ENCODE measurements at places on chromosomes 1 and 21.

DNA sequence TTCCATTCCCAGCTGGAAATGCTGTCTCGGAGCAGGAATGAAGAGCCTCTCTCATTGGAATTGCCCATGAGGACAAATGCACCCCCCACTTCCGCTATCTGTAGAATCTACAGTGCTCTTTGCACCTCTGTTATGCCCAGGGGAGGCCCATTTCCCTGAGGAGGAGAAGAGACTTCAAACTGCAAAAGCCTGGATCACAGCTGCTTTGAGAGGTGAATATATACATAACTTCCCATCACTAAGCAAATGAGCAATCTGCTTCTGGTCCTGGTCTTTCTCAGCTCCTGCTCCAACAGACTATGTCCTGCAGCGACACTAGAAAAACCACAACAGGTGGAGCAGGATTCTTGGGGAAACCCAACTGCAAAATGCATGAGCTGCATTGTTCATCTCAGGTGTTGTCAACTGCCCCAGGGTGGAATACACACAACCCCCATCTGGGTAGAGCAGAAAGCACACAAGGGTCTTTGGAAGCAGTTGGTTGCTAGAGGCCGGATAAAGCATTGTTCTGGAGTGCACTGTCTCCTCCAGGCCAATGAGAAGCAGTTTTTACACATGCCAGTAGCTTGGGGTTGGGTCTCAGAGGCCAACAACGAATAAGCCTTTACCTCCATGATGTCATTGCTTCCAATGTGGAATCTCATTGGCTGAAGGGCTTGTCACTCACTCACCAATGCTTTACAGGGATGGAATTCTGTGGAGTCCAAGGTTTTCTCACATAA is 67.7 kb upstream of the RAB4A start:
- DNase-seq = peak; percentile 19

DNA sequence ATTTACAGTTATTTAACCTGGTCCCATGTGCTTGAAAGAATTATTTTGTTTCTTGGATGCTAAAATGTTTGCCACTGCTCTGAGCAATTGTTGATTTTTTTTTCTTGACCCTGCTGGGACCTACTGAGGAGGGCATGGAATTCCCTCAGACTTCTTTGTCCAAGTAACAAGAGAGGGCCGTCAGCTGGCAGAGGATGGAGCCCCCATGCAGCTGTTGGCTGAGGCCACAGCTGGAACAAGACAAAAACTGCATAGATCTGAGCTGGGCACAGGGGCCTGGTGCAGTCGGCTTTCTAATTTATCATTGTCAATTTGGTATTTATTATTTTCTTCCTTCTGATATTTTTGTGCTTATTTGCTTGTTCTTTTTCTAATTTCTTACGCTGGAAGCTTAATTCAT is 39.6 kb upstream of the ABCG1 start:
- no peak for DNase-seq

DNA sequence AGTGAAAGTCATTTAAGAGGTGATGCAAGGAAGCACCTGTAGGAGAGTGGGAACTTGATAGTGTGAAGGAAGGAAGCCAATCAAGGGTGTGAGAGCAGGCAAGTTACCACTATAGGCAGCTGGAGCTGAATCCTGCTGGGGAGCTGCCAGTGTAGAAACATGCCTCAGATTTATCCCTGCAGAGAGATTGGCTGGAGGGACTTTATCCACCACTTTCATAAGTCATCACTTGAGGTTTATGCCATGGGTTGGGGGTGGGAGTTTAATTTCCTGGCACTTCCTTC is 443.6 kb downstream of the PLPP3 start:
- DNase-seq = no peak

- no peak for DNase-seq
Measured at GRCh38 chr1:24047110-24047477, 64.8 kb downstream of the MYOM3 start.

DNA sequence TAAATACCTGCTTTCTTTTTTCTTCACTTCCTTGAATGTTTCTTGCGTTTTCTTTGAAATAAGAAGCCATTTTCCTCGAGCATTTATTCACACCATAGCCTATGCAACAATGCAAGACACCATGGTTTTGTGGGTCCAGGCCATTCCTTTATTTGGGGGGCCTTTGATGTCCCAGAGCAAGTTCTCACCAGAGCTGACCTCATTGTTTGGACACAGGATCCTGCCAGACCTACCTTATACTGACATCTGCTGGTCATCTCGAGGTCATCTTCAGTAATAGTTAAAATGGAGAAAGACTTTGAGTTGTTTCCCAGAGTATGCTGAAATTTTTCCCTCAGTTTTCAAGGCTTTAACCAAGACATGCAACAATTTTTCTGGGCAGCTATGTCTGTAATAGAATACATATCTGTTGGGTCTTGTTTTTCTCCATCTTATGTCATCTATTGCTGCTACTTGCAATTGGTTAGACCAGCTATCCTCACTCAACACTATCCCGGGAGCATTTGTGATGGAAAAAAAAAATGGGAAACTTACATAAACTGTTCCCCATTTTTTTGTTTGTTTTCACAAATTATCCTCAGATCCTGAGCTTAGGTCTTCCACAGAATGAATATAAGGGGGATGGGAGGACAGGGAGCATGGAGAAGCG is 34.0 kb upstream of the BACE2 start:
- peak; percentile 69 for DNase-seq

DNA sequence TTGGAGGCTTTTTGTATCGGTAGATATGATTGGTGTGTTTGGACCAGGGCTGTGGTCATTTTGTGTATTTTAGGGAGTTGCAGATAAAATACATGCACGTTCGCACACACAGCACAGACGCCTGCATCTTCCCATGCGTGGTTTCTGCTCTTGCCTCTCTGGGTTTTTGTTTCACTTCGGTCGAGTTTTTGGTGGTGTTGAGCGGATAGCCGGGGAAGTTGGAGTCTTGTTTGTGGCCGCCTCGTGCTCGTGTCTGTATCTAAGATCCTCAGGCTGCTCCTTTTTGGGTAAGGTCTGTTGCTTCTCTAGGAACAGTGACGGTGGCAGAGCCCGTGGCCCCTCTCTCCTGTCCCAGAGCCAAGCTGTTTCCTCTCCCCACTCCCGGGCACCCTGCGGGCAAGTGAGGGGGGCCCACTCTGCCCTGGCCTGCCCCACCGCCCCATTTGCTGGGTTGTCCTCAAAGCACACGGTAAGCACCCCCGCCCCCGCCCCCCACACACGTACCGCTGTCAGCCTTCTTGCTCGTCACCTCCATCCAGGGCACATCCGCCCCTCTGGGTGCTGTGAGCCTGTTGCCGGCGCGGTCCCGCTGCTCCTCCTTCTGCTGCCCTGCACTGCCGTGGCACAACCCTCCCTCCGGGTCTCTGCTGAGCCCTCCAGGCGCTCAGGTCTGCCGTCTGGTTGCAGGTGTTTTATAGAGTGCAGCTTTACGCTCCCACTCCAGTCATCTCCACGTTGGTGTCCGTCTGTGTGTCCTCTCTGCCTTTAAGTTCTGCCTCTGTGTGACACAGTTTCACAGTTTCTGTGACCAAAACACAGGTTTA is 51.9 kb downstream of the AGPAT3 start:
- peak; percentile 71 for DNase-seq

GRCh38 chr1:215543191-215543606 is 23.9 kb upstream of the KCTD3 start:
- DNase-seq = peak; percentile 59

GRCh38 chr1:203276916-203277545 is 28.3 kb upstream of the BTG2 start:
- no peak for DNase-seq

DNA sequence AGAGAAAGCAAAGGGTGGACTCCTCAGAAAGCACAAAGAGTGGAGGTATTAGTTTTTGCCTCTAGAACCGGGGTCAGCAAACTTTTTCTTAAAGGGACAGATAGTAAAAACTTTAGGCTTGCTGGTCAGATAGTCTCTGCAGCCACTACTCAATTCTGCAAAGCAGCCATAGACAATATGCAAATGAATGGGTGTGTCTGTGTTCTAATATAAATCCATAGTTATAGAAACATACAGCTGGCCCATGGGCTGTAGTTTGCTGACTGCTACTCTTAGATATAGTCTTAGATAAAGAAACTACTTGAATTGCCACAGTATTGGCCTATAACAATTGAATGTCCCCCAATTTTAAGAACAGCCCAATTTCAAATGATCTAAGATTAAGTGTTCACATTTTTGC is 101.6 kb upstream of the CACHD1 start:
- DNase-seq = no peak

GRCh38 chr1:86389307-86389706 is 6.8 kb downstream of the ODF2L start:
- DNase-seq = no peak

DNA sequence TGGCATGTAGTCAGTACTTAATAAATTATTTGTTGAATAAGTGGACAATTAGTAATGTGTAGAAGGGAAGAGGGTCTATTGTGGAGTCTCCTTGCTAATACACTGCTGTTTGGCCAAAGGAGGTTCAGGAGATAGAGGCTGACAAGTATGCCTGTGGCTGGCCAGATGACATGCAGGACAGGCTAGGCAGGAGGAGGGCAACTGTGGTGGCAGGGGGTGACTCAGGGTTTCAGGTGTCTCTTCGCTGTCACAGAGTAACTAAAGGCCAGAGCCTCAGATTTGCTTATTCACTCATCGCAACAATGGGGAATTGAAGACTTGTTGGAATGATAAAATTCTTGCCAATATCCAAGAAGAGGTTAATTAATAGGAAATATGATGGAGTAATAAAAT is 33.1 kb downstream of the THRAP3 start:
- DNase-seq = peak; percentile 32

GRCh38 chr1:68953311-68953710 is 456.4 kb upstream of the DEPDC1 start:
- no peak for DNase-seq

GRCh38 chr1:11335417-11336056 is 62.5 kb downstream of the UBIAD1 start:
- DNase-seq = no peak

- DNase-seq = peak; percentile 62
Measured at GRCh38 chr1:24643363-24644099, 429 bp downstream of the SRRM1 start.

DNA sequence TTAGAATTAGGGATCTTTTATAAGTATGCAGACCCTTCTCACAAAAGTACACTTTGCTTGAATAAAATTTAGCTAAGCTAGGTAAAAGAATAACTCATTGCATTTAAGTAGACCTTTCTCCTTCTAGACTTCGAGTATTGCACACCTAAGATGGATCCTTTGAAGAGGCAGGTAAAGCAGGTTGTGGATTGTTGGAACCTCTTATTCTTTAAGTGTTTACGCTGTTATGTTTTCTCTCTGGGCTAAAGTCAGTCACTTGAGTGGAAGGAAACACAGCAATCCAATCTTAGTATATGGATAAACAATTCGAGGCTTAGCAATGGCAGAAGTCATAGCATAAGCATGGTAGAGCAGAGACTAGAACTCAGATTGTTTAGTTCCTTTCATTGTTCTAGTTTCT is 11.4 kb downstream of the MAGI3 start:
- no peak for DNase-seq

All from hematopoietic multipotent progenitor cell treated with erythropoietin and hydrocortisone succinate and interleukin-3 and kit ligand, for 4 days (in vitro differentiated cells).